Activated CD4-positive, alpha-beta T cell treated with anti-CD3 and anti-CD28 coated beads, Interleukin-2, amount 10 ng/mL, durations not matched to agents 7 days and 5 days (primary cell): ENCODE measurements at places on chromosomes 5 and 9.

DNA sequence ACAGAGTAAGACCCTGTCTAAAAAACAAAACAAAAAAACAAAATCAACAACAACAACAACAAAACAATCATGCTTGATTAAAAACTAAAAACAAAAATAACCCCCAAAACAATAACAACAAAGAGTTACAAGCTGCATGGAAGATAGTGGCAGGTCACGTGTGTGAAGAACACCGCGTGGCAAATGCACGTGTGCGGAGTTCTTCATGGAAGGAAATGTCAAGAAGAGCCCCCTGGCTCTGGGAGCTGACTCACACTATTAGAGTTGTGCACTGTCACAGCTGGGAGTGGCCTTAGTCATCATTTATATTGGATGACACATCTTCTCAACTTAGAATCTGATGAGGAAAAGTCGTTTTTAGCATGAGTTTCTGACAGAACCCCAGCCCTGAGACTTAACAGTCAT, 110.5 kb downstream of the JMY start:
- DNase-seq, result no peak

GRCh38 chr5:74762599-74762998, 4.3 kb downstream of the GFM2 start:
- no peak for DNase-seq

GRCh38 chr5:33828626-33829308, 63.0 kb downstream of the ADAMTS12 start:
- DNase-seq, result no peak

- no peak for DNase-seq
These were observed 232.2 kb downstream of the NFIB start for GRCh38 chr9:14081745-14082144.

DNA sequence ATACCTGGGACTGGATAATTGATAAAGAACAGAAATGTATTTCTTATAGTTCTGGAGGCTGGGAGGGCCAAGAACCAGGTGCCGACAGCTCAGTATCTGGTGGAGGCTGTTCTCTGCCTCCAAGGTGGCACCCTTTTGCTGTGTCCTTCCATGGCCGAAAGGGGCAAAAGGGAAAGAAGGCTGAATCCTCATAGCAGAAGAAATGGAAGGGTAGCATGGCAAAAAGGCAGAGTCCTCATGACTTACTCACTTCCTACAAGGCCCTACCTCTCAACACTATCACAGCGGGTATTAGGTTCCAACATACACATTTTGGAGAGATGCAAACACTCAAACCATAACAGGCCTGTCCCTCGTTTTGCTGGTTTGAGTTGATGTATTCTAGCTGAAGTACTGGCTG, 25.1 kb upstream of the MED10 start:
- no peak for DNase-seq

DNA sequence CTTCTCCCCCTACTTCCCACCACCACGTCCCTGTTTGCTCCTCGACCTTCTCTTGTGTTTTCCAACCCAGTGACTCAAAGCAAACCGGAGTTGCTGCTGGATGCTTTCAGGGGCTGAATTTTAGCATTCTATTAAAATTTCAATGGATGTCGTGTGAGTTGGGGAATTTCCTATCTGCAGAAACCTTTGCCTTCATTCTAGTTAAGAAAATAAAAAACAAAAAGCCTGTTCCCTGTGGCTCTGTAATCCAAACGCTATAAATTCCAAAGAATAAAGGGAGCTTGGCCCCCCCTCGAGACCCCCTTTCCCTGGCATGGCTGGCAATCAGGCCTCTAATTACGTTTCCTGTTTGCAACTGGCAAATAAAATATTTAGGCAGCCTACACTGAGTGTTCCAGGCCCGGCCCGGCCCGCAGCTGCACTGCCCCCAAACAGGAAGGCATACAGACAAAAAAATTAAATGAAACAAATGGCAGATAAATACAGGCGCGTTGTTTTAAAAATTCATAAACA, 139.4 kb upstream of the PPP1R26 start:
- DNase-seq, result no peak

GRCh38 chr9:134626571-134627416, 14.8 kb upstream of the COL5A1 start:
- DNase-seq, result no peak

GRCh38 chr5:87503004-87503403, 90.3 kb upstream of the CCNH start:
- DNase-seq, result no peak

DNA sequence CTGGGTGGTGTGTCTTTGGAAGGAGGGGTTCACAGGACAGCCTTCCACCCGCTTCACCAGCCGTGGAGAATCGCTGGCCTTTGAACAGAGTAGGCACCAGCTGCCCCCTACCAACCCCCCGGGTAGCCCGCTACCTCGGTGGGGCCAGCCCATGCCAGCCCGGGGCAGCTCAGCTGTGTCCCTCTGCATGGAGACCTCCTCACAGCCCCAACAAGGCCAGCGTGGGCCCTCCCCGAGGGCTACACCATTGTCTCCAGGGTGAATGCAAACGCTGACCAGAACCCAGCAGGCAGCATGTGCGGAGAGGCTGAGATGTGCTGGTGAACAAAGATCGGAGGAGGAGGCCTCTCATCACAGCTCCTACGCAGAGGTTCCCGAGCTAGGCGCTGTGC, 51.9 kb downstream of the LMX1B start:
- DNase-seq, result no peak

- DNase-seq, result no peak
These were observed 16.8 kb upstream of the RAB14 start for GRCh38 chr9:121218357-121219027.

DNA sequence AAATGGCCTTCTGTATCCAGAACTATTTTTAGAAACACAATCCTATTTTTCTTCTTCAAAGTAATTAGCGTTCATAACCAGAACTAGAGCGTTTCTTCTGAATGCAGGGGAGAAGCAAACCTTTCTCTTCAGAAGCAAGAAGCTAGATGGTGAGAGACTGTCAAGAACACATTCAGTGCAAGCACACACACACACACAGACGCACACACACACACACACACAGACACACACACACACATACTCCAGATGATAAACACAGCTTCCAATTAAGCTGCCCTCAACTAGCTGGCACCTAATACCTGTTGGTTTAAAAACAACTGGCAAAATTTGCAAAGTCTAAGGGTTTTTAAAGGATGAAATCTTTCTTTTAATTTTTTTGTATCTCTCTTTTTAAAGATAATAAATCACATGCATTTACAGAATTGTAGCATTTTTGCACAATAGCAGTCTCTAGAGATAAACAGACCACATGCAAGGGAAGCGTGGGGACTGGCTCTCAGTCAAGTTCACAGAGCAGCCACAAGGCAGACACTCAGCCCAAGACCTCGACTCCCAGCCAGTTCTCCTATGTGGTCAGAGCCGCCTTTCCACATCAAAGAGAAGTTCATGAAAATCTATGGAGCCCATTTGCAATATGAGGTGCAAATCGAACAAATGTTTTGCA, 138.5 kb downstream of the TTLL11 start:
- no peak for DNase-seq

DNA sequence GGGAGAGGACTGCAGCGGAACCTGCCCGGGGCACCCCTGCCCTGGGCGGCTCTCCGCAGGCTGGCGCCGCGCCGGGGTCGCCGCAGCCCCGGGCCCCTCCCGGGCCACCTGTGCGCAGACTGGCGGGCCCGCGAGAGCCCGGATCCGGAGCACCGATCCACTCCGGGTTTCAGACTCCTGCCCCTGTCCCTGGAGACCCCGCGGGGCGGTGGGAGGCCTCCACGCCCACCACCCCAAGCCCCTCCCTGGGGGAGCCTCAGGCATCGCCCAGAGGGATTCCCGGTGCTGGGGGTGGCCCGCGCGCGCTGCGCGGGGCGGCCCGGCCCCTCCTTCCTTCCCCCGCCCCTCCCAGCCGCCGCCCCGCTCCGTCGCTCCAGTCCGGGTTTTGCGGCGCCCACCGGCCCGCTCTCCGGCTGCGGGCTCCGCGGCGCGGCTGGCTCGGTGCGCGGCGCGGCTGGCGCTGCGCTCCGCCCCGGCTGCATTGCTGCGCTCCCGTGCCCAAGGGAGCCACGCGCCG, at the start of gene UNC5A:
UNC5A (plus strand) TSS at position 479 of the 517 bp plus-strand sequence. CDS start 192 bp downstream, outside the sequence.
- DNase-seq, result peak; percentile 46

DNA sequence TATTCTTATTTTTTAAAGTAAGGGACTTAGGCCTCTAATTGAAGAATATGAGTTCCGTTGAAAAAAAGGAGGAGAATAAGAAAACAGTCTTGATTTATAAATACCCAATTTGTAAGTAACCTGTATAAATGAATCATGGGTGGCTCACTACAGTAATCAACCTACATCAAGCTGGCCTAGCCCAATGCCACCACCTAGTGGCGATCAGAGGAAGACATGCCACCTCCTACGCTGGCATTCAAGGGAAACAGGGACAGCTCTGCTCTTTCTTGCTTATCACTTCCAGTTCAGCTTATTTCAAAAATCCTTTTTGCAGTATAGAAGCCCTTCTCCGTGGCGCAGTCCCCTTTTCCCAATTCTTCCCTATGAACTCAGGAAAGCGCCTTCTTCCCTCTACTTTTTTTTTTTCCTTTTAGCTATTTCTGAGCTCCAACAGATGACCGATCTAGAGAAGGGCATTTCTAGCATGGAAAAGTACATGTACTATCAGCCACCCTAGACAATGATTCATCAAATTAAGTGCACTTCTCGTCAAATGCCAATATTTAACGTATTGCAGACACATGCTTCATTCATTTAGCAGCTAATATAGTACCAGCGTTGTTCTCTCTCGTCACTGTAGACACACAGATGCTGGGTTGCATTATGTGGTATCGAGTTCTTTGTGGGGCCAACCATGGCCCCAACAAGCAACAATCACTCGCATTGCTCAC, 28.3 kb downstream of the PTPN3 start:
- peak; percentile 77 for DNase-seq

GRCh38 chr5:160486573-160486972, 64.9 kb downstream of the PTTG1 start:
- peak; percentile 43 for DNase-seq

- DNase-seq, result no peak
These were observed 1.7 kb downstream of the DNAJC25 start for GRCh38 chr9:111632695-111633388.

DNA sequence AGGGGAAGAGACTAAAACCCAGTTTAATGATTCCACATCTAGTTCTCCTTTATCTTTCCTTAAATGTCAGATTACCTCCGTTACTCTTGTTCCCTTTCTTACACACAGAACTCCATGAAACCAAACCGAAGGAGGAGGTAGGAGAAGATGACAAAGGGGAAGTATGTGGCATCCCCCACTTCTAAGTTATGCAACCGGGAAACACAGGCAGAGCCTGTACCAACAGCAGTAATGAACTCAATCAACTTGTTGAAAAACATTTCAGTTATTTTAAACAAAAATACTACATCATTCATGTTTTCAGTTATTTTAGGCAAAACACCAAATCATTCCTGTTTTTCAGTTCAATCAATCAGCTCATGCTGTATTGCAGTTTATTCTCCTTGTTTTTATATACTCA, 101.8 kb downstream of the PCSK1 start:
- no peak for DNase-seq

GRCh38 chr9:32360983-32361673, 23.3 kb upstream of the ACO1 start:
- no peak for DNase-seq

DNA sequence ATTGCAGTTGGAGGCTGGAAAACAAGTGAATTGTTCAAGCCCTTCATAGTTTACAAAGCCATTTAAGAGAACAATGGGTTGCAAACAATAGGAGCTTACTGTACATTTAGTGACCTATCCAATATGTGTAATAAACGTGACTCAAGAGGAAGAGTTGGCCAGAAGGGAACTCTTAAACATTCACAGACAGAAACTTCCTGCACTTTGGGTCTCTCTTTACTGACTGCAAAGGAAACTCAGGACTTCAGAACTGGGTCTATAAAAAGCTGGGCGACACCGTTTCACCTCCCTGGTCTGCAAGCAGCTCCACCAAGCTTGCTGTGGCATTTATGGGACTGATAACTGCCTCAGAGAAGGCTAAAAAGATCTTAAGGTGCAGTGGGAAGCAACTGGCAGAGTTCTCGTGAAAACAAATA, 48.7 kb upstream of the SPATA31D4 start:
- no peak for DNase-seq

- no peak for DNase-seq
These were observed 24.1 kb downstream of the S1PR3 start for GRCh38 chr9:89015336-89015735.
